ENCODE measurements at places on chromosomes 7 and 10.

- DNase-seq = no peak
These were observed 13.7 kb downstream of the MYL10 start for GRCh38 chr7:101615446-101615845.

- no peak for DNase-seq
These were observed 18.7 kb downstream of the C10orf105 start for GRCh38 chr10:71700731-71701368.

DNA sequence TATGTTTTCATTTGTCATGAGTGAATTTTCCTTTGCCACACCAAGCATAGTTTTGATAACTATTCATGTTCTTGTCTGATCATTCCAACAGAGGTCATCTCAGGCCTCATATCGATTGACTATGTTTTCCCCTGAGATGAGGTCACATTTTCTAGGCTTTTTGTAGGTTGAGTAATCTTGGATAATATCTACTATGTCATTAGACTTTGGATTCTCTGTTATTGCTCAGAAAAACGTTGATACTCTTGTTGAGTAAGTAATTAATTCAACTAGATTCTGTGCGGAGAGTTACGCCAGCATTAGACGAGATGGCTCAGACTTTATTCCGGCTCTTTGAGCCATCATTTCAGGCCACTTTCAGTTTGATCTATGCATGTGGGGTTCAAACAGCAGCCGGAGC lies 57.7 kb downstream of the KLF6 start:
- DNase-seq = no peak

GRCh38 chr7:46208635-46209525 lies 287.8 kb upstream of the IGFBP3 start:
- no peak for DNase-seq

- DNase-seq = no peak
These were observed 44.3 kb downstream of the MACC1 start for GRCh38 chr7:20172736-20173334.

- no peak for DNase-seq
These were observed 26.8 kb downstream of the FRMPD2 start for GRCh38 chr10:48247680-48248079.

Measured in activated naive CD4-positive, alpha-beta T cell (primary cell).